ENCODE measurements at places on chromosomes 6 and 20.
A peak's percentile ranks its signal among the peaks of the same experiment; 100 is the strongest.

- no peak for DNase-seq
These were observed 5.6 kb downstream of the FBXO9 start for GRCh38 chr6:53070806-53071205.

DNA sequence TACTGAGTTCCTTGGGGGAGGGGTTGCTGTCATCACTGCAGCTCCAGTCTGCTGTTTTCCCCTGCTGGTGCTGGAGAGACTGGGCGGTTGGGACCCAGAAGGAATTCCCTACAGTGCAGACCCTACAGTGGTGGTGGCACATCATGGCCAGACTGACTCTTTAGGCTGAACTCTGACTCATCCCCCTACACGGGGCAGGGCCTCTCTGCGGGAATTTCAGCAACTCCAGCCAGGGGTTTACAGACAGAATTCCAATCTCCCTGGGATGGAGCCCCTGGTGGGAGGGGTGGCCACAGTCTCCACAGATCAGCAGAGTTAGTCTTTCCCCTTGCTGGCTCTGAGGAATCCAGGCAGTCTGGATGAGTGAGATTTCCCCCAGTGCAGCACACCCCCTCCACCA, 46.9 kb upstream of the MAPK13 start:
- no peak for DNase-seq

DNA sequence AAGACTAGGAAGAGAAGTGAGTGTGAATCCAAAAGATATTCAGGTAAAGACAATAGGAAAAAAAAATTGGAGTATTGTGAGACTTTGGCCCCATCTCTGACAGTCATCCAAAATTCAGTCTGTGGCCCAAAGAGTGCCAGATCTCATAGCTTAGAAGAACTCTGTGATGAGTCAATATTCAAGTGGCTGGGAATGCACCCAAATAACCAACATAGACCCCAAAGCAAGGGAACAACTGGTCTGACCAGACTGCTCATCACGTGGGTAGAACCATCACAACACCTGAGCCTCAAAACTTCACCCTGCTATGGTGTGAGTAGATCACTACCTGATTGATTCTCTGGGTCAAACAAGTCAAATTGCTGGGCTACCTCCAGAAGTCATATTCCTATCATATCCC, 51.1 kb upstream of the TRDN start:
- DNase-seq = no peak

DNA sequence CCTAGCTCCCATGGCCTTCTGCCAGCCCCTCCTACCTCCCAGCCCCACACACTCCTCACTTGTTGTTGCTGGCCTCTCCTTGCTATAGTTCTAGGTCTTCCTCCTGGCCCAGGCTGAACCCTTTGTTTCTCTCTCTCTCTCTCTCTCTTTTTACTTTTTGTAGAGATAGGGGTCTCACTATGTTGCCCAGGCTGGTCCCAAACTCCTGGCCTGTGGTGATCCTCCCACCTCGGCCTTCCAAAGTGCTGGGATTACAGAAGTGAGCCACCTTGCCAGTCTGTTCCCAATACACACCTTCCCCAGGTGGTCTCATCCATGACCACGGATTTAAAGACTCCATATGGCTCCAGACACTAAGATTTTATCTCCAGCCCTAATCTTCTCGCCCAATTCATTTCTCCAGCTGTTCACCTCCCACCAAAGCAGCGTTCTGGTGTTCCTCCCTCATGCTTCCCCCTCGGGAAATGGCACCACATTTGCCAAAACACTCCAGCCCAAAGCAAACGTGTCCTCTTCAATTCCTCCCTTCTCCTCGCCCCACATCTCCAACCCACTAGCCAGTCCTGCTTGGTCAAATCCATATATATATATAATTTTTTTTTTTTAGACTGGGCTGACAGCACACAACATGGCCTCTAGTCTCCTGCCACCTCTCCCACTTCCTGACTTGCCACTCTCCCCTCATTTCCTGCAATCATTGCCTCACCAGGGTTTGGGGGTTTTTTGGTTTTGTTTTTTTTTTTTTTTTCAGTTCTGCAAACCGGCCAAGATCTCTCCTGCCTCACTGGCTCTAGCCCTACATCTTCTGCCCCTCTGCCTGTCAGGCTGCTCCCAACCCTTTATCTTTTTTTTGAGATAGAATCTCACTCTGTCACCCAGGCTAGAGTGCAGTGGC, 104.4 kb downstream of the NCR2 start:
- no peak for DNase-seq

GRCh38 chr6:150491131-150491810, 108.4 kb upstream of the PLEKHG1 start:
- DNase-seq = no peak

- DNase-seq = no peak
These were observed 128.8 kb downstream of the FOXO3 start for GRCh38 chr6:108689272-108690161.

- DNase-seq = no peak
These were observed 4.9 kb upstream of the TBX18 start for GRCh38 chr6:84769306-84769705.

- no peak for DNase-seq
These were observed 98.7 kb upstream of the FAM8A1 start for GRCh38 chr6:17501442-17501841.

GRCh38 chr6:163955756-163956155, 541.2 kb downstream of the QKI start:
- DNase-seq = no peak

- DNase-seq = no peak
These were observed 33.9 kb upstream of the KIF13A start for GRCh38 chr6:18021166-18021850.

GRCh38 chr20:51446656-51447055, 95.9 kb downstream of the NFATC2 start:
- DNase-seq = no peak

DNA sequence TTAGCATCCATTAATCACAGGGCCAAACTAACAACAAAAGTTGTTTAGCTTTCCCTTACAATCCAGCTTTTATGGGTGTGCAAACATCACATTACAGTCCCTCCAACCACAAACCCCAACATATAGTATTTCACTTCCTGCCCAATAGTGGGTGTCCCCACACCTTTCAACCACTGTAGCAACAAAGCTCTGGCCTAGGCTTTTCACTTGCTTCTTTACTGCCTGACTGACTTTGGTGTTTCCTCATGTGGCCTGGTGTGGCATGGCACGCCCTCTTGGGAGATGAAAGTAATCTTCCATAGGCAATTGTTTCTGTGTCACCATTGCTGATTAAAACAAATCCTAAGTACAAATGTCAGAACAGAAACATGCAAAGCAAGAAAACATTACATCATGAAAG, 46.3 kb downstream of the MCM8 start:
- peak; percentile 5 for DNase-seq

GRCh38 chr6:33191383-33192104, 723 bp downstream of the COL11A2 start:
- no peak for DNase-seq

- DNase-seq = no peak
These were observed 45.2 kb downstream of the OSTM1 start for GRCh38 chr6:108029226-108029921.

DNA sequence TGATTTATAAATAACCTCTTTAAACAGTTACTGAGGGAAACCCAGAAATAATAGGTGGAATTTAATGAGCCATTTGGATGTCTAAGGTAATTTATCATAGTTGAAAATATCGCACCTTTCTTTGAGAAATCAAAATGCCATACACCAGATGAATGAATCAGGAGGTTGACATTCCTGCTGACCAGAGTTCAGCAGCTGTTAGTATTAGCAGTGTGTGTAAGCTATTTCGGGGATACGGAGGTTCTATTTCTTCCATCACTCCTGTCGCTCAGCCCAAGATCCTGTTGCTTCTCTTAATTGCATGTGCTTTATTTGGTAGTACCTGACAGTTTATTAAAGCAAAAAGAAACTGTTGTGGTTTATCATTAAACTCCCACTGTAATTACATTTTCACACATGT, 67.1 kb downstream of the HDGFL1 start:
- no peak for DNase-seq

DNA sequence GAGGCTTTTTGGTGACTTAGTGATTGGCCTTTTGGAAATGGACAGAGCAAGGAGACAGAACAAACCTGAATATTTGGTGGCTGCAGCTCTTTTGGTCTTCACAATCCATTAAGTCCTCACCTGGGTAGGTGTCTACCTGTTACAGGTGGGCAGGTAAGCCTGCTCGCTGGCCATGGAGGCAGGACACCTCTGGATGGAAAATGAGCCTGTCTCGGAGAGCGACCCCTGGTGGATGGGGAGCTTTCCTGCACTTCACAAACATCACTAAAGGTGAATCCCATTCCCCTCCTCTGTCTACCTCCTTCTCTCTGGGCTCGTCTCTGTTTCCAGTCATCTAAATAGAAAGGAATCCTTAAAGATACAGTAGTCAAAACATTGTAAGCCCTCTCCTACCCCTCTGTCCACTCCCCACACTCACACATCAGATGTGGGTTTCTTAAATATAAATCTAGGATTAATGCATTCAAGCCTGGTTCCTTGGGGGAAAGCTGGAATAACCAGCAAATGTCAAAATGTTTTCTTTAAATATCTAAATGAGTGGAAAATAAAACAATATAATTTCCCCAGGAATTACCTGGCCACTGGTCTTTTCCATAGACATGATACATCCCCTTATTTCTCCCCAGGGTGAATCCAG, 304.9 kb downstream of the CDH26 start:
- peak; percentile 50 for DNase-seq

DNA sequence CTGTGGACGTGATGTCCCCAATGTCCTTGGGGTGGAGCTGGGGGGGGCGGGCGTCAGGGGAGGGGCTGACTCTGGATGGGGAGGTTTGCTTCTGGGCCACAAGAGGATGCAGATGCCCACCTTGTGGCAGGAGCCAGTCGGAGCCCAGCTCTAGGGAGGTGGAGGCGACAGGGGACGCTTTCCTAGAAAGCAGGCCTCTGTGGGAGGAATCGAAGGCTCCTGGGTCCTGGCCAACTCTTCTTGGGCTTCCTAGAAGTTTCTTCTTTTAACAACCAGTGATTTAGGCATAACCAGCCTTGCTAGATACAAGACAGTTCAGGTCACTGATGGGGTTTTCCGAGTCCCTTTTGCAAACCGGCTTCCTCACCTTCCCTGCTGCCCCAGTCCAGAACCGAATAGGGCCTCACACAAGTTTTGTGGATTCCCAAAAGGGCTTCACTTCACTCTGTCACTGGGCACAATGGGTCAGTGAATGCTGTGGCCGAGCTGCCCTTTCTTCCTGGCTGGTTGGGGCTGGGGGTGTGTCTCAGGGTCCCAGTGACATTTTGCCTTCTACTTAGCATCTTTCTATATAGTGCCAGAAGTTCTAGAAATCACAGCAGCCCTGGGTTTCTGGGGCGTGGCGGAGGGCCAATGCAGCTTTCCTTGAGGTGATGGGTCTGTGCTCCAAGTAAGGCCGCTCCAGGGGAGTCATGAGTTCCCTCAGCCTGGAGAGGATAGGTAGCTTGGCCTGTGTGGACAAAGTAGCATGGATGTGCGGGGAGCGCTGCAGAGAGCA, 78.4 kb upstream of the FOXP4 start:
- no peak for DNase-seq

- DNase-seq = peak; percentile 92
These were observed at the start of gene TBC1D7 for GRCh38 chr6:13328076-13328874. Gene TBC1D7 (minus strand): TSS chr6:13328537. CDS start chr6:13326898, 1,639 bp downstream.

DNA sequence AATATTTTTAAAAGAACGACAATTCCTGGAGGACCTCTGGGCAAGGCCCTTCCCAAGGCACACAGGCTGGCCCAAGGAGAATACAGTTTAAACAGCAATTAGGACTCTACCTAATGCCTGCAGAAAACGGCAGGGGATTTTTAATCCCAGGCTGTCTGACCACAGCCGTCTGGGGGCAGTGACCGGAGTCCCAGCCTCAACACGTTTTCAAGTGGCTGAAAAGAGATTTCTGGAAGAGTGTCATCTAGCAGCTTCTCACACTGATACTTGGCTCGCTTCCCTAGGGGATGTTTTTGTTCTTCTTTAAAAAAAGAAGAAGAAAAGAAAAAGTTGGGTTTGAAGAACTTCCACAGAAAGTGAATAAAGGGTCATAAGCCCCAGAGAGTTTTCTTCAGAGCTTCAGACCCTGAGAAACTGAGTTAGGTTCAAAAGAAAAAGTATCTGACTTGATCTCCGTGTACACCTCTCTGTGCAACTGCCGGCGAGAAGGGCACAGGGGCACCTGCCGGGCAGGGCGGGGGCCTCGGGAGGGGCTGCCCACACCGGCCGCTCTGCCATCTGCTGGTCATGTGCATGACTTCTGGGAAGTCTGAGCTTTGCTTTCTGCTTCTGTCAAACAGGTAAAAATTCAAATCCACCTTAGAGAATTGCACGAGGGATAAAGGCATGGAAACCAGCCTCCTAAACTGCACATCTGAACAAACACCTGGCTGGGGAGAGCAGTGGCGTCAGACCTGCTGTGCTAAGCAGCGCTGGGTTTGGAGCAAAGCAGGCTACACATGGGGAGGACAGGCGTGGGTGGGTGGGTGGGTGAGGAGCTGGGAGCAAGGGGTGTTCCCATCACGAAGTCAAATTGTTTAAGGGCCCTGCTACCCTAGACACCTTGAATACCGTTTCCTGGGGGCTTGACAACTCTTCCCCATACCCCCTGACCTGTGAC, 33.0 kb downstream of the RRBP1 start:
- DNase-seq = peak; percentile 38

- peak; percentile 3 for DNase-seq
These were observed 30.5 kb downstream of the GRM4 start for GRCh38 chr6:34115403-34115795.

DNA sequence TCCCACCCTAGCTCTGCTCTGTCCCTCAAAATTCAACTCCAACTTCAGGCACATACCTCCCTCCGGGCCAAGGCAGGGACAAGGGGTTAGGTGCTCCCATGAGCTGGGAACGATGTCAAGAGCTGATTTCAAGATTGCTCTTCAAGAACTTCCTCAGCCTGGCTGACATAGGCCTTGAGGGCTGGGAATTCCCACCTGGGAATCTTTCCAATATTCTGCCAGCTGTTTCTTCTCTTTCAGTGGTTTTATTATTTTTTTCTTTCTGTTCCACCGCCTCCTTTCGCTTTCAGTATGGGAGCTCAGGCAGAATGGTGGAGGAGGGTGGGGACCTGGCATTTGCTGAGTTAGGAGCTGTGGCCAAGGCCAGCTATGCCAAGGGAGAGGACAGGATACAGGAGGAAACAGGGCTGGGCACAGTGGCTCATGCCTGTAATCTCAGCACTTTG, 33.7 kb downstream of the SRSF3 start:
- DNase-seq = no peak

Data from activated CD4-positive, alpha-beta T cell treated with anti-CD3 and anti-CD28 coated beads, Interleukin-2, amount 50 U/mL, for 1 hour (primary cell).